Activated CD4-positive, CD25-positive, alpha-beta regulatory T cell treated with anti-CD3 and anti-CD28 coated beads, Interleukin-2, amount 50 U/mL, for 72 hours (primary cell): ENCODE measurements at places on chromosomes 4 and X.

DNA sequence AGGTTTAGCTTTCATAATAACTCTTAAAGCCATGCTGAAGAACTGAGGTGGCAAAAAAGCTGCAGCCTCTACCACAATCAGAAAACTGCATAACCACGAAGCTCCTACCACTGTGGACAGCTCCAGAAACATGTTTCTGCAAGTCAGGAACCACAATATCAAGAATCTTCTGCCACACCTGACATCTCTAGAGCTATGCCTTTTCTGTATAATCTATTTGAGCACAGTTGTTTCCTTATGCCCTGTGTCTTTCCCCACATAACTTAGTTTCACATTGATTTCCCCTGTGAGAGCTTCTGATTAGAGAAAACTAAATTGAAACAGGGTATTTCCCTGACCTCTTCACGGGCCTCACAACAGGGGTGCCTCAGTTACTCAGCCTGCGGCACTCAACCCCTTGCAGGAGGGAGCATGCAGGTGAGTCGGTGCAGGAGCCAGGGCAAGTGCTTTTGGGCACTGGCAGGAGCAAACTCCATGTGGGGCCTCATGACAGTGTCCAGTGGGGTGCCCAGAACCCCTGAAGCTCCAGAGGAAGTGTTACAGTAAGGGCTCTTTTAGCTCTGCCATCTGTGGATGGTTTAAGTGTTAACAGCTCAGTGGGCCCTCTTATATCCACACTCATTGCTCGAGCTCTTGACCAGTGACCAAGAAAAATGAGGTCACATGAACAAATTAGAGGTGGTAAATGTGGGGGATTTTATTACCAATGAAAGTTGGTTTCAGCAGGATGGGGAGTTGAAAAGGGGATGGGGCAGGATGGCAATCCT, 132.8 kb upstream of the BMP3 start:
- no peak for DNase-seq

DNA sequence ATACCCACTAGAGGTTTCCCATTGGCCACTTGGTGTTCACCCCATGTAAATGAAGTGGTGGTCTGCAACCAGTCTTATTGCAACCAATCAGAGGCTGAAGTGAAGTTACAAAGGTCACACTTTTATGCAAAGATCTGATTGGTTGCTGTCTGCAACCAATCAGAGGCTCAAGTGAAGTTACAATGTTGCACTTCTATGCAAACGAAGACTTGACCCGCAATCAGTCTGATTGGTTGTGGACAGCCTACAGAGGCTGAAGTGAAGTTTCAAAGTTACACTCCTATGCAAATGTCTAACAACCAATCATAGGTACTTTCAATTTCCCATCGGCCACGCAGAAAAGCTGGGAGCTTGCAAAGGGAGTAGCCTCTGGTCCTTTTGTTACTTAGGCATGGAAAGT, 22.3 kb upstream of the XPNPEP2 start:
- DNase-seq = no peak

DNA sequence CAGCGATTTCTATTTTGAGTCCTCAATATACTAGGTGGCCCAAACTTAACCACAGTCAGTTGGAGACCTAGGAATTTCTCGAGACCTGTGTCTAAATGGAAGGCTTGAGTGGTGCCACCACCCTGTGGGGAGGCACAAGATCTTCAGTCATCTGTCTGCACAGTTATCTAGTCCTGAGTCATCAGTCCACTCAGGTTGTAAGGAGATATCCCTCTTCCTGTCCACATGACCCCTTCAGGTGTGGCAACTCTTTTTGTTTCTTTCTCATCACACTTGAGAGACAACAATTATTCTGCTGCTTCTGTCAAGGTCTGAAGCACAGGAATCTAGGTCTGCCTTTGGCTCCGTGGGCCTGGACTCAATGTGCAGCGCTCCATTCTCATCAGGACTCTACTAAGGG, 64.4 kb upstream of the IBSP start:
- no peak for DNase-seq

DNA sequence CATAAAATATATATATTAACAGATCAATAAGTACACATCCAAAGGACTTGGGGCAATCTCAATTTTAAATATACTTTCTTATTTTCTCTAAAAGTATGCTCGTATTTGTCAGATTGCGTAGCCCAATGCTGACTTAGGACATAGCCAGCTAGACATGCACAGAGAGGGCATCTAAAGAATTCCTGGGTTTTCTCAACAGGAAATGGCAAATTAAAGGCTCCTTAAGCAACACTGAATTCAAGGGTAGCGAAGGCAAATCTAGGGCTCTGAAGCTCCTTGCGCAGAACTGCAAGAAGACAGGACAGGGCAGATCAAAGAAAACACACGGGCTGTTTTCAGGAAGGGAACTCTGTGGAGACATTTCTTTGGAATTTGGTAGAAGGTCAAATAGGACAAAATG, 94.6 kb upstream of the FTHL17 start:
- no peak for DNase-seq

DNA sequence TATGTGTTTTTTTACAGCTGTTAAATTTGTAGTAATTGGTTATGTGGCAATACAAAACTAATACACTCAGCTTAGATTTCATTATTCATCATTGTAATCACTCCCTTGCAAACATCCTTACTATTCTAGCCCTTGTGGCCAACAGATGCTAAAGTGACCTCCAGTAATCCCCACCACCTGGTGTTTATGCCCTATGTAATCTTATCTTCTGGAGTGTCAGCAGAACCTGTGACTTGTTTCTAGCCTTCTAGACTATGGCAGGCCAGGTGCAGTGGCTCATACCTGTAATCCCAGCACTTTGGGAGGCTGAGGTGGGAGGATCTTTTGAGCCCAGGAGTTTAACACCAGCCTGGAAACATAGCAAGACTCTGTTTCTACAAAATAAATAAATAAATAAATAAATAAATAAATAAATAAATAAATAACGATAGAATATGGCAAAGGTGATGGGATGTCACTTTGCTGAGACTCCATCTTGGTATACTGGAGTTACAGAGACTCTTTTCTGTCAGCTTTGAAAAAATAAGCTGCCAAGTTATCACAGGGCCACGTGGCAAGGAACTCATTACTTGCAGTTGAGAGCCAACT, 12.3 kb upstream of the TSR2 start:
- no peak for DNase-seq

GRCh38 chr4:168662297-168662984, 165.6 kb downstream of the PALLD start:
- DNase-seq = no peak

- DNase-seq = no peak
These were observed 342.3 kb upstream of the GALNT7 start for GRCh38 chr4:172826346-172826745.

GRCh38 chrX:130125091-130125874, 15.0 kb upstream of the ELF4 start:
- DNase-seq = no peak

DNA sequence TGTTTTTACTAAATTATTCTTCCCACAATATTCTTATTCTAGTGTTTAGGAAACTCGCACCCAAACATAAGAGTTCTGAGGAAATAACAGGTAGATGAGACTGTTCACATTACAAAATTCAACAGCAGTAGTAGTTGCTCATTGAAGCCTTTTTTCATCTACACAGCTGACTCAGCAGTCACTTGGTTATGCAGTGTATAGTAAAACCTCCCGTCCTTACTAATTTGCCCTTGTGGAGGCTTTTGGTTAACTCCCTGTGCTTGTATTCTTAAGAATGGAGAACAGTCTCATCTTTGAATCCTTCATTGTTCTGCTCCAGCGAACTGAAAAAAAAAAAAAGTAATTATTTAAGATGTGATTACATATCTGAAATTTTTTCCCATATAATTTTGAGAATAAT, 1716.6 kb downstream of the PCDH7 start:
- DNase-seq = no peak

DNA sequence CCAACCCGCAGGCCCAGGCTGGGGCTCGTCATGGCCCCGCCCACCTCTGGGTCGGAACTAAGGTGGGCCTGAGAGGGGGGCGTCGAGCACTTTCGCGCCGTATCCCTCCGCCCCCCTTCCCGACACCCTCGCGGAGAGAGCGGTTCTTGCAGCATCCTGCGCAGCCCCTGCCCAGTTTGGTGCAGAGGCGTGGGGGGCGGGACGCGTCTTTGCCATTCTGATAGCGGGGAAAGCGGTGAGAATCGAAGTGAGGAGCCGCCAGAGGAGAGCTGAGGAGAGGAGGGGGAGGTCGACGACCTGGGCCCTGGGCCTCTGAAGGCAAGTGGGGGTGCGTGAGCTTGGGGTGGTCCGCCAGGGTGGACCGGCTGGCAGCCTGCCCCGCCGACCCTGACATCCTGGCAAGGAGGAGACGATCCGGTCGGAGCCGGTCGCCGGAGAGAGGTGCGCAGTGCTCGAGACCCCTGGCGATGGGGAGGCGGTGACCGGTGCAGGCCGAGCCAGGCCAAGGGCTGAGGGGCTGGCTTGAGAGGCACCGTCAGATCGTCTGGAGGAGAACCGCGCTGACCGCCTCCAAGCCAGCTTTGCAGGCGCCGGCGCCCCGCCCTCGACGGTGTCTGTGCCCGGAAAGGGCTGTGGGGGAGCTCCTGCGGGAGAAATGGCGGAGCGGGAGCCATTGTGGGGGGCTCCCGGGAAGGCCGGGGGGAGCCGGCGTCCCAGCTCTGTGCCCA, 25.5 kb downstream of the GPRASP3 start:
- DNase-seq = no peak

- no peak for DNase-seq
These were observed 168.7 kb downstream of the PRDM5 start for GRCh38 chr4:120753854-120754253.

- peak; percentile 30 for DNase-seq
These were observed 2.6 kb downstream of the CTBP1 start for GRCh38 chr4:1246111-1246881.

- DNase-seq = no peak
These were observed 126.8 kb downstream of the RTL3 start for GRCh38 chrX:78532363-78532762.

DNA sequence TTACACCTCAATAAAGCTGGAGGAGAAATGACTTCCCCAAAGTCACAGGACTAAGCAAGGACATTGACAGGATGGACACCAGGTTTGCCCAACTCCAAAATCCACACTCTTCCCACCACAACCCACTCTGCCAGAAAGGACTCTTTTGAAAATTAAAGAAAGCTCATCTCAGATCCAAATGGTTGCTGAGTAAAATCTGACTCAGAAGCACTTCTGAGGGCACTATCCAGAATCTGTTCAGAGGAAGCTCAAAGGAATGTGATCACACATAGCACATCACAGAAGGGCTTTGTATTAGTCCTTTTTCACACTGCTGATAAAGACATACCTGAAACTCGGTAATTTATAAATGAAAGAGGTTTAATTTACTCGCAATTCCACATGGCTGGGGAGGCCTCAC, 155.5 kb downstream of the RAB28 start:
- DNase-seq = no peak

DNA sequence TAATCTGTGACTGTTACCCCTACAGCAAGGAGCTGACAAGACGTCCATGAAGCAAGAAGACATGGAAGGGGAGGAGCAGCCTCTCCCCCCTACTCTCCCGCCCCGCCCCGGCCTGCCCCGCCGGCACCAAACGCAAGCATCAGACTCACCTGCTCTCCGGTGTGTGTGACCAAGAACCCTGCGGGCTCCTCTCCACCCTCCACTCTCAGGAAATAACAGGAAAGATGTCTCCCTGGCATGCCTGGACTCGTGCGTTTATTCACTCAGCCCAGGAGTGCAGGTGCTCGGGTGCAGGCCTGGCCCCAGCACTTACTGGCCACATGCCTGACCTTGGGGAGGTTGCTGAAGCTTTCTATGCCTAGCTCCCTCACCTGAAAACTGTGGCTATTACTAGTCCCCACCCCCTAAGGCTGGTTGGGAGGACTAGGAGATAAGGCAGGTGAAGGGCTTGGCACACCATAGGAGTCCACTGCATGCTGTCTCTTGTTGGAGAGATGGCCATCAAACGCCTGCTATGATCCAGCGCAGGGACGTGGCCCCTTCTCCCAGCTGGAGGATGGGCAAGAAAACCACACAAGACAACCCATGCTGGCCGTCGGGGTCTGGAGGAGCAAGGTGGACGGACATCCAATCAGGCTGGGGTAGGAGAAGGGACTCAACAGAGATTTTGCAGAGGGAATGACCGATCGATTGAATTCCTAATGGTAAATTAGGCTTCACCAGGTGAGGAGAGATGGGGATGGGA, 34.9 kb upstream of the CLDN24 start:
- no peak for DNase-seq

GRCh38 chr4:2280531-2281300, 18.8 kb upstream of the MXD4 start:
- DNase-seq = no peak
